Stimulated activated CD8-positive, alpha-beta memory T cell treated with anti-CD3 and anti-CD28 coated beads, Interleukin-4, amount 100 ng/mL, for 4 hours (primary cell): ENCODE measurements at places on chromosomes 3 and 15.

GRCh38 chr15:65055201-65055870 is 10.1 kb downstream of the SLC51B start:
- DNase-seq, result no peak

DNA sequence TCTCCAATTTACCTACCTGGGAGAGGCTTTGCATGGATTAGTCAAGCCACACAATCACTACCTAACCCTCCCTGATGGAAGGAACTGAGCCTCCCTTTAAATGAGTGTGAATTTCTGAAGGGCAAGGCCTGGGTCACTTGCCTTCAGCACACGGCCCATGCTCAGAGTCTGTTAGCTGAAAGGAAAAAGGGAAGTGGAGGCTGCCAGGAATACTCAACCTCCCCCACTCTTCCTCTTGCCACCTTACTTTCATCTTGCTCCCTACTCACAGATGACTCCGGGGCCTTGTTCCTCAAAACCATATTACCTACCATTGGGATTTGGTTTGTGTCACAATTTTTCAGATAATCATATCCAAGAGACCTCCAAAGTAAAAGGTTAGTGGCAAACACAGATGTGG is 220.0 kb downstream of the ABHD5 start:
- no peak for DNase-seq

GRCh38 chr3:61617651-61618050 is 56.3 kb downstream of the PTPRG start:
- no peak for DNase-seq

DNA sequence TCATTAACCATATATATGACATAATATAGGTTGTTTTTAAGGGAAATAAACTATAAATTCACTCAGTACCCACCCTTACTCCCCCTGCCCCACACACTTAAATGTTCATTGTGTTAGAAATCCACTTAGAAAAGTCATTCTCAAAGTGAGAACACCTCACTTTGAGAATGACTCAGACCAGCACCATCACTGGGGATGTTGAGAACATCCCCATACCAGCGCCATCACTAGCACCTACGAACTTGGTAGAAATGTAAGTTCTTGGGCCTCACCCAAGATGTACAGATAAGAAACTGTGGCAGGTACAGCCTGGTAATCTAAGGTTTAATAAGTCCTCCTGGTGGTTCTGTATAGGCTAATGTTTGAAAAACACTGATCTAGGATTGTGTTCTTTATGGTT is 362.6 kb downstream of the LPP start:
- DNase-seq, result no peak

- DNase-seq, result no peak
Observed at GRCh38 chr15:63970621-63971426, 75.5 kb downstream of the DAPK2 start.

- no peak for DNase-seq
Observed at GRCh38 chr15:95658799-95659198, 671.7 kb upstream of the NR2F2 start.

DNA sequence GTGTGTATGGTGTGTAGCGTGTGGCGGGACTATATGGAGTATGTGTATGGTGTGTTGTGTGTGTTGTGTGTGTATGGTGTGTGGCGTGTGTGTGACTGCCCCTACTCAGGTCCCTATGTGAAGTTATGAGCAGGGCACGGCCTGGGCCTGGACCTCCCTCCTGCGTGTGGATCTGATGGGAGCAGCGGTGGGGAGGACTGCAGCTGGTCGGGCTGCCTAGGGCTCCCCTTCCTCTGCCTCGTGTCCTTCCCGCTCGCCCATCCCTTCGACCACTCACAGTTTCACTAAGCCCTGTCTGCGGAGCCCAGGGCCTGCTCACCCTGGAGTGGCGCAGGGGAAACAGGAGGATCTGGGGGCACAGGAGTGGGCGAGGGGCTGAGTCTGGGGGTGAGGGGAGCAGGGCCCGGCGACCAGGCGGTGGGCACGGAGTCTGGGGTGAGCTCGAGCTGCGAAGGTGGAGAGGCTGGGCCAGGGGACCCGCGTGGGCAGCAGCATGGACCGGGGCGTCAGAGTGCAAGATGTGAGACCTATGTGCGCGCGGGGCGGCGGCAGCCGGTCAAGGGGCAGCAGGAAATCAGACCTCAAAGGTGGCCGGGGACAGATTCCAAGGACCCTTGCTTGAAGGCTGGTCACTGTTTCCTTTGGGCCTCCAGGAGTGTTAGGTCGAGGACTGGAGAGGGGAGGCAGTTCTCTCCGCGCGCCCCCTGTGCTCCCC is 26.6 kb downstream of the GABRA5 start:
- DNase-seq, result no peak

GRCh38 chr15:39786447-39787056 is 3.9 kb upstream of the FSIP1 start:
- DNase-seq, result no peak

DNA sequence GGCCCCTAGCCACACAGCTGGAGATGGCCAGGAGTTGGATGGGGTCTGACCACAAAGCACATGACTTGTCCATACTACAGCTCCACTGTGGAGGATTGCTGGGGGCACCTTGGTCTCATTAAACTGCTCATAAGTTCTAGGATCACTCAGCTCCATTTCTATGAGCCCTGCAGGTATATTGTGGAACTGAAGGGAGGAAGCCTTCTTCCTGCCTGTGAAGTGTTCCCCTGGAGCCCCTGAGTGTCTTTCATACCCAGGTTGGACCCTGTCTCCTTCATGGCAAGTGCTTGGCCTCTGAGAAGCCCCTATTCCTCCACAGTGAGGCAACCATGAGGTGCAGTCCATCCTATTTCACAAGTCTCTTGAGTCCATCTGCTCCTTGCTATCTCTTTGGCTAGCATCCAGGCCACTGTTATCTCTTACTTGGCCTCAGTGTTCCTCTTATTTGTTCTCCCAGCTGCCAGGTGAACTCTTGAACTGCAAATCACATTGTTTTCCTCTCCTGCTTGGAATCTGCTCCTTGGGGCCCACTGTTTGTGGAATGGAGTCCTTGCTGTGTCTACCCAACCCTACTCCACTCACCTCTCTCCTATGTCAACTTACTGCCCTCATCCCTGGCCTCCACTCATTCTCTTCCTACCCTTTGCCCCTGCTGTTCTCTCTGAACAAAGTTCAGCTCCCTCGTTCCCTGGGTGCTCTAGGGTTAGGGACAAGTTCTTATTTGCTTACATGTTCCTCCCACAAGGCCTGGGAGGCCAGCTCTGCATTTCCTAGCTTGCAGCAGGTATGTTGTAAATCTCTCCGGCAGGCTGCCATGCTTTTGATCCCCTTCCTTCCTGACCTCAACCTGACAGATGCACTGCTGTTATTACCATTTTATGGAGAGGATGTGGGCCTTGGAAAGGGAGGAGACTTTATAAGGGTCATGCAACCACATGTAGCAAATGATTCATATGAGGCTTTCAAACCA is 1.2 kb downstream of the ACOX2 start:
- DNase-seq, result no peak
